ENCODE measurements at places on chromosomes 3 and 15.

- ATAC-seq: no peak
Measured at GRCh38 chr3:23094890-23095462, 108.2 kb upstream of the UBE2E2 start.

DNA sequence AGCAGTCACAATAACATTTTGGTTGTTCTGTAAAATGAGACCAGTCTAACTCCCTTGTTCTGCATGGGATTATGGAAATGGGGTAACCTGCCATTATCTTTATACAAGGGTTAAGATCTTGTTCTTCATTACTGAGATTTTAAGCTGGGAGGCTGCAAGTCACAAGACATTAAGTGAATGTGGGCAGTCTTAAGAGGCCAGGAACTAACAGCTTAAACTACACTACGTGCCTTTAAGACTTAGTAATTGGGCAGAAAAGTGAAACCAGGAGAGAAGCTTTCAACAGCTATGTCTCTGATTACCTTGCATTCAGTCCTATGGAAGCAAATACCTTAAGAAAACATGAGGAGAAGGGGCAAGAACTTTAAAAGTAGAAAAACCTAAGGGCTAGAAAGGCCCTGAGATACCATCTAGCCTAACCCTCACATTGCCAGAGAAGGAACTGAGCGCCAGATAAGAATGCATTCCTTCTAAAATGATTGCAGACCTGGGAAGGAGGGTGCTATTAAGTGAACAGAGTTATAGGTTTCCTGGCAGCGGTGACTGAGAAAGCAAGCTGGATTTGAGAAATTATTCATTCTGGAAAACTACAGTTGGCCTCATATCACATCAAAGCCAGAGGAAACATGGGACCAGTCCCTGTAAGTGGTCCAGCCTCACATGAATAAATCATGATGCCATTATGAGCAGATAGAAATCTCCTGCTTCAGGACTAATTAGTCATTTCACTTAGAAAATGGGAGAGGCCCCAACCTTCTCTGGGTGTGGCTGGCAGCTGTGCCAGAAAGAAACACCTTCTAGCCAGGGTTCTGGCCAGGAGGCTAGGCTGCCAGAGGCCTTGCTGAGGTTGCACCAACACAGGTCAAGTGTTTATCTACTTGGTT, 32.9 kb downstream of the DAPK2 start:
- peak; percentile 76 for ATAC-seq

DNA sequence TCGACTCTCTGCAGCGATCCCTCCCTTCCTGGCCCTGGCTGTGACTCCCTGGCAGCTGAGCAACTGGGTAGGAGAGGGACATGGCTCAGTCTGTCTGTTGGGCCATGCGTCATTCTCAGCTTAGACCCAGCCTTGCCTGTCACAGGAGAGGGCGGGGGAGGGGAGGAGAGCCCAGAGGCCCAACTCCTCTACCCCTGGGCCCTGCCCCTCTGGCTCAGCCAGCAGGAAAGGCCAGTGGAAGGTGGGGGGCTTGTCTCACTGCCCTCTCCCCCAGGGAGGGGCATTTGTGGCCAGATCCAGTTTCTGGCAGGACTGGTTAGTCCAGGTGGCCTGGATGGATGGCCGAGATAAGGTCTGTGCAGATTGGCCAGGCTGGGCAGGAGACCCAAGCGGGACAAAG, 31.6 kb downstream of the DNAJB8 start:
- no peak for ATAC-seq

DNA sequence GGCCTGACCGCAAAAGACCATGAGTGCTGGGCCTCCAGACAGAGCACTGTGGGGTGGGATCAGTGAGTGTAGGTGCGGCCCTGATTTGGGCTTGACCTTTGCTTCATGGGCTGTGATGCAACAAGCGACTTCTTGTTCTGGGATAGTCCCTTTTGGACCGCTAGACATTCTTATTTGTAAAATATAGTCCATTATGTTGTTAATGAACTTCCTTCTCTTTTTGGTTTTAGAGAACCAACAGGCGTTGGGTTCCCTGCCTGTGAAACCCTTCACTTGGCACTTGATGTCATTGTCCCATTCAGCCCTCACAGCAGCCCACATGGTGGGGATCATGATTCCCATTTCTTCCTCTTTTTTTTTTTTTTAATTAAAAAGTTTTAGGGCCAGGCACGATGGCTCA, 15.8 kb upstream of the TRH start:
- no peak for ATAC-seq

DNA sequence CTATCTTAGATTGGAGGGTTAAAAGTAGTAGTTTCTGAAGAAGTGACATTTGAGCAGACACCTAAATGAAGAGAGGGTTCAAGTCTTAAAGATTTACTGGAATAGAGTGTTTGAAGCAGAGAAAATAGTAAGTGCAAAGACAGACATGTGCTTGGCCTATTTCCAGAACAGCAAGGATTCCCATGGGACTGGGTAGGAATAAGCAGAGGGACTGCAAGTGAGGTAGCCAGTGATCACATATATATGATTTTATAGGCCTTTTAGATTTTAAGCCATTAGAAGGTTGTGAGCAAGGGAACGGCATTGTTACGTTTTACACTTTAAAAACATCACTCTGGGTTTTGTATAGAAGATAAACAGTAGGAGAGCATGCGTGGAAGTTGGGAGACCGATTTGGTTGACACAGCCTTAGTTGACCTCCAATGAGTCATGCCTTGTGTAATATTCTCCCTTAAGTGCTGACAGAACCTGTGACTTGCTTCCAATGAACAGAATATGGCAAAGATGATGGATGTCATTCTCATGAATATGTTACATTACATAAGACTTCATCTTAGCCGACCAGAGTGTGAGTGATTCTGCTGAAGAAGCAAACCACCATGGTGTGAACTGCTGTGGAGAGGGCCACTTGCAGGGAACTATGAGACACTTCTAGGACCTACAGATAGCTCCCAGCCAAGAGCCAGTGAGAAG, 37.1 kb upstream of the SLC4A7 start:
- peak; percentile 56 for ATAC-seq

DNA sequence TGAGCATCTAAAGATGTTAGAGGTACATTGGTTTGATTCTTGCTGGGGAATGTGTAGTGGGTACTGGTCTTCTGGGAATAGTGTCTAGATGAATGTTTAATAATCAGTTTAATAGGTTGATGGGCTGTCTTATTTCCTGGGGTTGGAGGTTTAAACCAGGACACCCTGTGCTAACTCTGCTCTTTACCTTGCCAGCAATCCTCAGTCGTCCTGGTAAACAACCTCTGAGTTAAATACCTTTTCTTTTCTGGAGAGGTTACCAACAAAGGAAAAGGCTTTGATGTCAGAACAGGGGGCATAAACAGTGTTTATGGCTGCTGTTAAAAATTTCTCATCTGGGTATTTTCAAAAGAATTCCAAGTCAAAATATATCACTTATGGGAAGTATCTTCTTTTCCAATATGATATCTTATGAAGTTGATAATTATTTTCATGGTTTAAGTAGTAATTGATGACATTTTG, 23.5 kb downstream of the MITF start:
- no peak for ATAC-seq

GRCh38 chr3:51703068-51703760, 3.7 kb upstream of the GRM2 start:
- ATAC-seq: no peak
